AG09319 (cell line): ENCODE measurements at places on chromosomes 4 and X.

DNA sequence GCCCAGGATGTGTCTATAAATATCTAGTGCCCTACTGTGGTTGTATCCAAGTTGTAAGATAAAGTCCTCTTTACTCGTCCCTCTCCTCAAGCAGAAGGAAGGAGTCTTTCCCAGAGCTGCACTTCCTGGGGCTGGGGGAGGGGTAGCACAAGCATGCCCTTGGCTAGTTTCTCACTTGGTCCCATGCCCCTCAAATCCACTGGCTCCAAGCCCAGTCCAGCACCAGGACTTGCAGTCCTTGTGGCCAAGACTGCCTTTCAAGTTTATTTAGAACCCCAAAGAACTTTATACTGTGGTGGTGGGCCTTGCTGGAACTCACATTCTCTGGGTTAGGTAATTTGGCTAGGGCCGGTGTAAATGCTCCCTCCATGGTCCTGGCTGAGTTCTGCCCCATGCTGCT, 43.2 kb upstream of the SLC10A4 start:
- DNase-seq = no peak

- no peak for DNase-seq
Measured at GRCh38 chr4:124591637-124592036, 120.9 kb downstream of the ANKRD50 start.

GRCh38 chr4:85170241-85170640, 203.8 kb upstream of the WDFY3 start:
- DNase-seq = no peak

GRCh38 chr4:3010998-3011397, 47.6 kb downstream of the GRK4 start:
- peak; percentile 74 for DNase-seq

- DNase-seq = no peak
Measured at GRCh38 chrX:125673758-125674157, 354.1 kb downstream of the TEX13C start.

GRCh38 chr4:138865765-138866164, 149.8 kb upstream of the NOCT start:
- no peak for DNase-seq

GRCh38 chrX:41808047-41808446, 84.1 kb downstream of the GPR82 start:
- DNase-seq = no peak

DNA sequence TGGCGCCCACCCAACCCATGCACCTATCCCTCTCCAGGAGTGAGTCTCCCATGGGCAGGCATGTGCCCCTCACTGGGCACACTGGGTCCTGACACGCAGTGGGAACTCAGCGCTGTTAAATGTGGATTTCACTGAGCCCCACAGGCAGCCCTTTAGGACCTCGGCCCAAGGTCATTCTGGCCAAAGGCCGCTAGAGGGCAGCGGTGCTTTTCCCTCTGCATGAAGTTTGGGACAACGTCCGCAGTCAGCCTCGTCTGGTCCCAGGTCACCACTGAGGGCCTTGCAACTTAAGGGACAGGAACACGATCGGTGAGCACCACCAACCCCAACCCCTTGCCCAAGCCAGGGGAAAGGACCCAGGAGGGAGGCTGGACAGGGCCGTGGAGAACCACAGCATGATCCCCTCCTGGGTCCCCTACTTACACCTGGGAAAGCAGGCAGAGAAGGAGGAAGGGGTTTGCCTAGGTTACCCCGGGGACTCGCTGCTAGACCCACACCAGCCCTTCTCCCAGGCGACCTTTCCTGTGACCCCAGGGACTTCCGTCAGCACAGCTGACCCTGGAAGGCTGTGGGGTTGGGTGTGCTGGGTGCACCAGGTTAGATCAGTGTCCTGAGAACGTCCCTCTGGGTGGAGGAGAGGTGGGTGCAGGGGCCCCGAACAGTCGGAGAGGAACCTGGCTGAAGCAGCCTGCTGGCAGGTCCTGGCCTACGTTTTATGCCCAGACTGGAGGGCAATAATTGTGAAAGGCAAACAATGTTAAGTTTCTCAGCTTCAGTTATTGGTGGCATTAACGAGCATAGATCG, 24.0 kb downstream of the CYTL1 start:
- DNase-seq = peak; percentile 40

DNA sequence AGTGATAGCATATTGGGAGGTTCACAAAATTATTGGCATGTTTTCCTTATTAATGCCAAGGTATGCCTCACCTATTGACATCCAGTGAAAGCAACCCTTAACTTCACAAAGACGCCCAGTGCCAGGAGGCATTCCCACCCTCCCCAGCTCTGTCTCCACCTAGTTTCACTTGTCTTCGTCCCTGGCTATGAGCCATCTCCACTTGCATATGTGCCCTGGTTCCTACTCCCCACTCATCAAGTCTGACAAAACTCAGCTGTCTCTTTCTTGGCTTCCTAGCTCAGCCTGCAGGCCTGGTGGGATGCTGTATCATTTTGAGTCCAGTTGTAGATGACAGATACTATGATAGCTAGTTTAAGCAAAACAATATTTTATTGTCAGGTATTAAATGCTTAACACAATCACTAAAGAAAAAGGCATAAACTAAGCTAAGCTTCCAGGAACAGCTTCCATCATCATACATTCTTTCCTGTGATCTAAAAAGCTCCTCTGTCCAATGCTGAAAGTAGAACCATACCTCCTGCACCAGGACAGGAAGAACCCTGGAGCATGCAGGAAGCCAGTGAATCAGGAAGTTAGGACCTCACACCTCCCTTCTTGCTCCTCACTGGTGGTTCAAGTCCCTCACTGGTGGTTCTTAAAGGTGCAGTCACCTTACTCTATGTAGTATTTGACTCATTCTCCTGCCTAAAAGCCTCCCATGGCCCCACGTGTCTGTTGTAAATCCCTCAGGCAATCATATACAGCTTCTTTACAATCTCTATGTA, 410.3 kb upstream of the RASGEF1B start:
- DNase-seq = no peak

- DNase-seq = no peak
Measured at GRCh38 chrX:9293051-9293496, 171.8 kb upstream of the TBL1X start.

DNA sequence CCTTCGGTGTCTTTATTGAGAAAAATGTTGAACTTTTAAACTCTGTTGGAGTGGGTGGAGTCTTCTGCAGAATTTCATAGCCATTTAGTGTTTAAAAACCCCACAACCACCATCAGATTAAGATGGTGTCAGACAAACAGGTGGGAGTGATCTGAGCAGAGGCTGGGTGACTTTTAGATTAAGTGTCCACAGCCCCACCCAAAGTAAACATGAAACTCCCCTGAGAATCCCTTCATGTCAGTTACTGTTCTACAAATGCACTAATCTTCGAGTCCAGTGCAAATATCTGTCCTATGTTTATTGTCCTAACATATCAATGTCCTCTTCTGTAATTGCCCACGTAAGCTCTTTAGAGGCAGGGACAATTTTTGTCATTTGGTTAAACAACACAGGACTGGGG, 175.6 kb upstream of the RBPJ start:
- DNase-seq = no peak

- DNase-seq = no peak
Measured at GRCh38 chr4:107691378-107691777, 28.7 kb downstream of the PAPSS1 start.

DNA sequence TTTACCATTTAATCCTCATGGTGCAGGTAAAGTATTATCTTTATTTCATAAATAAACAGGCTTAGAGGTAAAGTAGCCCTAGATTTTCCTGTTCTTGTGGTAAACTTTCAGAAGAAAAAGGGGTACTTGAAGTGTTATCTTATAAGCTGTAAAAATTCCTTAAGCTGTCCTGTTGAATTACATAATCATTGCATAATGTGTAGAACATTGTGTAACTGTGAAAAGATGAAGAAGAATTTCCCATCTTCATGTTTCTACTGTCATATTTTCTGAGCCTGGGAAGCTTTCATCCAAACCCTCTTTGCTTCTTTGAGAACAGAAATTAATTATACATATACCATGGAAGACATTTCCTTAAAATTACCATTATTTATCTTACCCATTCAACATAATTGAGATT, 90.5 kb downstream of the ELOVL6 start:
- DNase-seq = no peak
